ENCODE measurements at places on chromosomes 11 and 22. TPM values are rescaled to one million over a fixed set of nuclear protein-coding genes. Genes with fewer than 3 reads are reported as not detected.

The KRTAP5-1 gene
- not detected for total RNA-seq

DNA sequence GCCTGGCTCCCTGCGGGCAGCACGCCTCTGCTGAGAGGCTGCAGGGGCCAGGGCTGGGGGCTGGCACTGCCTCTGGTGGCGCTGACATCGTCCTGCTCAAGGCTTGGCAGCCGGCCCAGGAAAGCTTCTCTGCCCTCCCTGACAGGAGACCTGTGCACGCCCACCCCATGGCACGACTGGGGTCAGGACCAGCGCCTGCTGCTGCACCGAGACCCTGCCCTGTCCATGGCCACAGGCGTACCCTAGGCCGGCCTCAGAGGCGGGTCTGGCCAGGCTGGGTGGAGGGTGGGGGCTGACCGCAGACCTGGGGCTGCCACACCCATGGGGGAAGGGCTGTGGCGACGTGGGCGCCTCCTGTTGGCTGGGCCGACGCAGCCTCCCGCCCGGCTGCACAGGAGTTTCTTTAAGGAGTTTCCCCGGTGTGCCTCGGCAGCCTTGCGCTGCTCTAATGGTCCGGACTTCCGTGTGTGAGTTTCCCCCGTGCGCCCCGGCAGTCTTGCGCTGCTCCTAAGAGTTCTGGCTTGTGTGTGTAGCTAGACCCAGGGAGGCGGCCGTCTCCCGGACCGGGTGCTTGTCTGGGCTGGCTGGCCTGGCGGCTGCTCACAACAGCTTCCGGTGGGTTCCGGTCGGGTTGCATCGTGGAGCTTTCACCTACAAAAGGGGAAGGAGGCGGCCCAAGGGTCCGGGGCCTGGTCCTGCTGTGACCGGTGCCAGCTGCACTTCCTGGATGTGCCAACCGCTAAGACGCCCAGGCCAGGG lies 4.6 kb downstream of the TRABD start:
- peak; percentile 69 for DNase-seq

DNA sequence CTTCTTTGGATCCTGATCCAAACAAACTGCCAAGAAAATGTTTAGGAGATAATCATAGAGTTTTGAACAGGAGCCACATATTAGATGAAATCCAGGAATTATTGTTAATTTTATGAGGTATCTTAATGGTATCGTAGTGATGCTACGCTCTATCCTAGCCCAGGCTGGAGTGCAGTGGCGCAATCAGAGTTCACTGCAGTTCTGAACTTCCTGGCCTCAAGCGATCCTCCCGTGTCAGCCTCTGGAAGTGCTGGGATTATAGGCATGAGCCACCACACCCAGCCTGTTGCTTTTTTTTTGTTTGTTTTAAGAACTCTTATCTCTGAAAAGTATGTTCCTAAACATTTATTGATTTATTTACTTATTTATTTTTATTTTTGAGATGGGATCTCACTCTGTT lies 2.4 kb downstream of the GSTT4 start:
- DNase-seq = no peak

GRCh38 chr11:47155879-47156278 lies 20.8 kb downstream of the ARFGAP2 start:
- no peak for DNase-seq

Data from T-helper 17 cell (primary cell).